ENCODE measurements at places on chromosomes 2 and 18.
A peak's percentile ranks its signal among the peaks of the same experiment; 100 is the strongest.

- DNase-seq: no peak
Measured at GRCh38 chr18:5393779-5394178, 98.3 kb upstream of the ZBTB14 start.

DNA sequence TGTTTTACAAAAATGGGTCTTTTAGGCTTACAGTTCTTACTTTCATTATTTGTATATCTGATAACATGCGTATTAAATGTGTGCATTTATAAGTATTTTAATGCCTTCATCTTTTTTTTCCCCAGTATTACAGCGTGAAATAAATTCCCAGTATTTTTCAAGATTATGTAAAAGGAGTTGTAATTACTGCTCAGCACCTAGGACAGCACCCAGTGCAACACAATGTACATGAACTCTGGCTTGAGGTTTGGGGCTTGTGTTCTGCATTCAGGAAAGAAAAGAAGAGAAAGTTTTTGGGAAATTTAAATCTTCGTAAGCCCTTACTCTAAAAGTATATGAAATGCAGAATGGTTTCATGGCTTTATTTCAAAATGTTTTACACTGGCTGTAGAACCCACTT, 16.7 kb downstream of the ZNF638 start:
- DNase-seq: no peak

DNA sequence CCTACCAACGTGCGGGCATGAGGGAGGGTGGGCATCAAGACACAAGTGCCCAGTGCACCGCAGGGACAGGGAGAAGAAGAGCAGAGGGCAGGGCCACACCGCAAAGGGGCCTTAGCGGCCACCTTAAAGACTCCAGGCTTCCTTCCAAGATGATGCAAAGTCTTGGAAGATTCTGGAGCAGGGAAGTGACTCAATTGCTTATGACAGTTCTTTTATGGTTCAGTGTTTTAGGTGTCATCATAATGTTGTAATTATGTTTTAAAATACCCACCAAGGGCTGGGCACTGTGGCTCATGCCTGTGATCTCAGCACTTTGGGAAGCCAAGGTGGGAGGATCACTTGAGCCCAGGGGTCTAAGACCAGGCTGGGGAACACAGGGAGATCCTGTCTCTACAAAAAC, 44.5 kb upstream of the SEMA4C start:
- DNase-seq: no peak

GRCh38 chr2:236743039-236743920, 173.7 kb downstream of the ACKR3 start:
- no peak for DNase-seq

GRCh38 chr2:105803773-105804172, 59.1 kb downstream of the NCK2 start:
- no peak for DNase-seq

GRCh38 chr2:162148956-162149355, 3.1 kb downstream of the GCG start:
- no peak for DNase-seq

GRCh38 chr18:37305066-37305465, 260.5 kb downstream of the CELF4 start:
- no peak for DNase-seq

DNA sequence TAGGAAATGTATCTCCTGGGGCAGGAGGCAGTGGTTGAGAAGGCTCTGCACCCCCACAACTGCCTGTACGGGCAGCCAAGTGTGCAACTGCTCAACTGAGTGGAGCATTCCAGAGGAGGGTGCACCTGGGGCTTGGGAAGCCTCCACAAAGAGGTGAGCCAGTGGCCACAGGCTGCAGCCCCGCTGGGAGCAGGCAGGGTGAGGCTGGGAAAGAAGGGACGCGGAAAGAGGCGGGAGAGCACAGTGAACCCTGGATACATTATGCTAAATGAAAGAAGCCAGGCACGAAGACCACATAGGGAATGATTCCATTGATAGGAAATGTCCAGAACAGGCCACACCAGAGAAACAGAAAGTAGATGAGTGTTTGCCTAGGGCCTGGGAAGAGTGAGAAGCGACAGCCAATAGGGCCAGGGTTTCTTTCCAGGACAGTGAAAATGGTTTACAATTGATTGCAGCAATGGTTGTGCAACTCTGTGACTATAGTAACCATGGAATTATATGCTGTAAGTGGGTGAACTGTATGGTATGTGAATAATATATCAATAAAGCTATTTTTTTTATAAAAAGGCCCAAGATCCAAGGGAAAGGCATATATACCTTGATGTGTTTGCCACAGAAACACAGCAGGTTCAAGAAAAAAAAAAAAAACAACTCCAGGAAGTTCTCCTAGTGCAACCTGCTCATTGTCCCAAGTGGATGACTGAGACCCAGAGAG, 82.4 kb downstream of the DDX1 start:
- no peak for DNase-seq

DNA sequence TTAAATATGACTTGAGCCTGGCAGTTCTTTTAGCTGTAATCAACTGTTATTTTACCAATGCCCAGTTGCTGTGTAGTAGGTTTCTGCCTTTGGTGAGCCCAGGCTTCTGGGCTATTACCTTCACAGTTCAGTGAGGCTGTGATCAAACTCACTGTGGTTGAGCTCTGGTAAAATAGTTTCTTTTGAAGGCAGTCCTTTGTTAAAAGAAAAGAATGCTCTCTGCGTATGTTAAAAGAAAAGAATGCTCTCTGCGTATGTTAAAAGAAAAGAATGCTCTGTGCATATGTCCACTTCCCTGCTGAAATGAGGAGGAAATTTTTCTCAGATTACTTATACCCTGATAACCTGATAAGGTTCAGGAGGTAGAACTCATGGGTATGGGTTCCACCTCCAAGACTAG, 244.3 kb downstream of the RNF144A start:
- no peak for DNase-seq

- DNase-seq: no peak
Measured at GRCh38 chr2:36172824-36173223, 182.8 kb upstream of the CRIM1 start.

DNA sequence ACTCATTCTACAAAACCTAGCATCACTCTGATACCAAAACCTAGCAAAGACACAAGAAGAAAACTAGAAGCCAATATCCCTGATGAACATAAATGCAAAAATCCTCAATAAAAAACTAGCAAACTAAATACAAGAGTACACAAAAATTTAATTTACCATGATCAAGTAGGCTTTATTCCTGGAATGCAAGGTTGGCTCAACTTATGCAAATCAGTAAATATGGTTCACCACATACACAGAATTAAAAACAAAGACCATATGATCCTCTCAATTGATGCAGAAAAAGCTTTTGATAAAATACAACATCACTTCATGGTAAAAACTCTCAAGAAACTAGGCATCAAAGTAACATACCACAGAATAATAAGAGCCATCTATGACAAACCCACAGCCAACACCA, 188.3 kb downstream of the ETAA1 start:
- no peak for DNase-seq

DNA sequence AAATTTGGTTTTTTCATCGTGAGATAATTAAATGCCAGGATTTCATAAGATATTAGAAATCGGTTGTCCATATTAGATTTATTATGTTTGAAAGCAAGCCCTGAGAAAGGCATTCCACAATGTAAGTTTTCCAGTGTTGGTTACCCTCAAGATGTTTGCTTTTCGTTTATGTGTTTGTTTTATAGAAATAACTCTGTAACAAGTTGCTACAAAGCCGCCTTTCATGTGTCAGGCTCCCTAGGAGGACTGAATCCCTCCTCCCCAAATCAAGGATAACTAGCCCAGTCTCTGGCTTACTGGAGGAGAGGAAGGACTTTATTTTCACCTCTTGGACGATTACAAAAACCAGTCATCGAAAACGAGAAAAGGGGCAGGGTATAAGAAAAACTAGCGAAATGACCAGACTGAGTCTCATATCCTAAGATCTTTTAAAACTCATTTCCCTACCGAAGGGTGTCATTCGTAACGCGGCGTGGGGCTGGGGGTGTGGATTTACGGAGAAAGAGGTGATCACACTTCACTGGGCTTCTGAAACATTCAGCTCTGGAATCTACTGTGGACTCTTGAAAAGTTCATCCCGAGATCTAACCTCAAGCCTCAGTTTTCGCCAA, 1.0 kb upstream of the PEX13 start:
- peak; percentile 61 for DNase-seq

DNA sequence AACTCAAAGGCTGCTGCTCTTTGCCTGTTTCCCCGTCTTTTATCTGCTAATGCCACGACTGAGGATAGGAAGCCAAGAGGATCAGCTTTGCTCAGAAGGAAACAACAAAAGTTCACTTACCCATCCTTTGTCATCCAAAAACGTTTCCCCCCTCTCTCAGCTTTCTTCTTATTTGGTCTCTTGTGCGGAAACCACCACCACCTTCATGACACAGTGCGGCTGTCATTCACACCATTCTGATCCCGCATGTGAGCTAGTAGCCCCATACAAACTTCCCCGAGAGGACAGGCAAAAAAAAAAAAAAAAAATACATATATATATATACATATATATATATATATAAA, 656 bp downstream of the LRRTM4 start:
- DNase-seq: no peak

- DNase-seq: no peak
Measured at GRCh38 chr2:153432381-153432780, 46.2 kb downstream of the RPRM start.

DNA sequence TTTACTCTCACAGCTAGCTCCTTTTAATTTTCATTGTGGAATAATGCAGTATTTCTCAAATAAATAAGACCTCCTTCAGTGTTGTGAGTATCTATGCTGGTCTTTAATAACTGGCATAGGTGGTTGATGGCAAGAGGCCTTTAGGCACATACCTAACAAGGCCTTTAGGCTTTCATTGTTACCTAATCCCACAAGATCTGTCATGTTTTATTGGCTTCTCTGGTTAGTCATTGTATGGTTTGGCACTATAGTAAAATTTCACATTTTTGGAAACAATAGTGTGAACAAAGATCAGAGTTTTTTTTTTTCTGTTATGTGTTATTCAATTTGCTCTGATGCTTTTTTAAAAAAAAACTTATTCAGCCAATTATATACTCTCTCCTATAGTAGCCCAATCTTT, 89.8 kb upstream of the NEUROD1 start:
- DNase-seq: no peak

- DNase-seq: no peak
Measured at GRCh38 chr2:186554850-186555671, 34.8 kb upstream of the ITGAV start.

DNA sequence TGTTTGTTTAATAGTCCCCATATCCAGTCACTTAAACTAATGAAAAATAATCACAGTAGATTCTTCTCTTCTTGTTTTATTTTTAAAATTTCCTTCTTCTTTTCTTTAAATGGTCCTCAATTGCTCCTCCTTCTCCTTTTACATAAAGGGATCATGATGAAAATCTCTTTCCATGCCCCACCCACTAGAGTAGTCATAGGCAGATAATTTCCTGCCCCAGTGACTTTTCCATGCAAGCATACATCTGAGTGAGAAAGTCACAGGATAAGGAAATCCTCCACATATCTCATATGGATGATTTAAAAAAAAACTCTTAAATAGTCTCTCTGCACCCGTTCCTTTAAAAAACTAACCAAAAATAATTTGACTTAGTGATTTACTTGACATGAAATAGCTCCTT, 552.3 kb upstream of the SETBP1 start:
- DNase-seq: no peak

GRCh38 chr2:237269138-237269875, 144.7 kb downstream of the COL6A3 start:
- DNase-seq: no peak

GRCh38 chr2:238125127-238125885, 13.2 kb upstream of the KLHL30 start:
- no peak for DNase-seq

GRCh38 chr2:30266051-30266621, 34.8 kb downstream of the LBH start:
- peak; percentile 46 for DNase-seq

- peak; percentile 26 for DNase-seq
Measured at GRCh38 chr2:47907039-47907781, 912 bp upstream of the FBXO11 start.

- DNase-seq: no peak
Measured at GRCh38 chr2:17643031-17643615, 102.6 kb downstream of the VSNL1 start.

DNA sequence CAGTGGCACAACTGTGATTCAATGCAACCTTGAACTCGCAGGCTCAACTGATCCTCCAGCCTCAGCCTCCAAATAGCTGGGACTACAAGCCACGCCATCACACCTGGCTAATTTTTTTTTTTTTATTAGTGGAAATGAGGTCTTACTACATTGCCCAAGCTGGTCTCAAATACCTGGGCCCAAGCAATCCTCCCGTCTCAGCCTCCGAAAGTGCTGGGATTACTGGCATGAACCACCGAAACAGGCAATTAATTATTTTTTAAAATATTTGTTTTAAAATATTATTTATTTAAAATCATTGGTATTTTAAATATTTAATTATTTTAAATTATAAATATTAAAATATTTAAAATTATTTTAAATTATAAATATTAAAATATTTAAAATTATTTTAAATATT, 24.5 kb downstream of the SRBD1 start:
- no peak for DNase-seq
